ENCODE measurements at places on chromosomes 1 and 21.

DNA sequence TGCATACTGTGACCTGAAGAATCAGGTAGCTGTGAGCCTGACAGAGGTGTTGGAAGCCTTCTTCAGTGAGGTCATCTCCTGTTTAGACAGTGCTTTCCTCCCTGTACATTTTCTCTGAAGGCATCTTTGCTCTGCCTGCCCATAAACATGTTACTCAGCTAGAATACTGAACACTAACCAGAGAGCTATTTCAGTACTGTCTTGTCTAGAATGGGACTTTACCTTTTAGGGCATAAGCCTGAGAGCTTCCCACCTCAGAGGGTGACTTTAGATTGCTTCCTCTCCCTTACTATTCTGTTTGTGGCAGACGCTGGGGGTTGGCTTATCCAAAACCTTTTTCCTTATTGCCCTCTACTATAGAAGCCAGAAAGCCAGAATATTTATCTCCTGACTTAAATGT, 23.3 kb upstream of the ZNF326 start:
- DNase-seq = no peak

DNA sequence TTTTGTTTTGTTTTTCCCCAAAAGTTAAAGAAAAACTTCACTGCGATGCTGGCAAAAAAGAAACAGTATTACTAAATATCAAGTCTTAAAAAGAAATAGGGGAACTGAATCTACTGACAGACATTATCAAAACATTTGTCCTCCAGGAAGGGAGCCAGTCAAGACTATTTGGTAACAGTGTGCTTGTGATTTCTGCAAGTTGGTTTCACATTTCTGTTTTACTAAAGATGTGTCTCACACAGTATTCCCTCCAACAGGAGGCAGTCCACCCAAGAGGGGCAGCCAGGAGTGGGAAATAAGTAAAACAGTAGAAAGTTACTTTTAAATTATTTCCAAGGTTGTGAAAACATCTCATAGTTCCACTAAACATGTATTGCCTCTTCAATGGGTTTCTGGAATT, 74.4 kb upstream of the SDC3 start:
- no peak for DNase-seq

DNA sequence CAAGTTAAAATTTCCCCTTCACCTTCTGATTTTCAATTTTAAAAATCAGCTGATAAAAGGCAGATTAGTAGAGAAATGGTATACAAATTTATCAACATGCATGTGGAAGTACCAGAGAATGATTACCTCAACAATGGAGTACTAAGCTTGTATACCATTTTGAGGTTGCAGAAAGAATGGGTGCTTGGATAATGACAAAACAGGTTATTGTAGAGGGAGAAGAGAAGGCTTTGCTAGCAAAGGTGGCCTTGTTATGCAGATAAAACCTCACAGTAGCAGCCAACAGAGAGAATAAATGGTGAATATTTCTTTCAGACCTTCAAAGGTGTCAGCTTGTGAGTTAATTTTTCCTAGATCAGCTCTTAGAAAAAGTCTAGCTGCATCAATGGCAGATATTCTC, 1174.9 kb upstream of the ADGRL4 start:
- DNase-seq = no peak

DNA sequence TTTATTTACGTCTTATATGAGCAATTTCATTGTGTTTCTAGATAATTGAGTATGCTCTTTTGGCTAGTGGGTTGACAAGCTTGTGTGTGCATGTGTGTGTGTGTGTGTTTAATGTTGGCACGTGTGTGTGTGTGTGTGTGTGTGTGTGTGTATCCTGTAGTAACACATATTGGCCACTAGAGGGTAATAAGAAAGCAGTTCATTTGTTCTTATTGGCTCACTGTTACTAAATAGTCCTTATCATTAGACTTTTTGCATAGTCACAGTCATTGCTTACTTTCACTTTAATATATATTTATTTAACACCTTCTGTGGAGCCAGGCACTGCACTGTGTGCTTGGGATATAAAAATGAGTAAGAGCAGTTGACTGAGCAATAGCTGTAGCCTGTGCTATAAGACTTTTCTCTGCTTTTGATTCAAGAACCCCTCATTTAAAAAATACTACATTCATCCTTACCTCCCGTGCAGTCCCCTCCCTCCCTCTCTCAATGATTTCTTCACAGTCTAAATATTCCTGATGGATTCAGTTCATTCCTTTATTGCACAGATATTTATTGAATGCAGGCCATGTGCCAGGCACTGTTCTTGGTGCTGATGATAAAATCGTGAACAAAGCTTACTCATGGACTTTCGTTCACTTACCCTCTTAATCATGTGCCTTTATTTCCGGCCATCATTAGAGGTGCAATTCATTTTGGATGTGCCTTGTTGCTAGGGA, 96.7 kb downstream of the DYRK1A start:
- DNase-seq = no peak

DNA sequence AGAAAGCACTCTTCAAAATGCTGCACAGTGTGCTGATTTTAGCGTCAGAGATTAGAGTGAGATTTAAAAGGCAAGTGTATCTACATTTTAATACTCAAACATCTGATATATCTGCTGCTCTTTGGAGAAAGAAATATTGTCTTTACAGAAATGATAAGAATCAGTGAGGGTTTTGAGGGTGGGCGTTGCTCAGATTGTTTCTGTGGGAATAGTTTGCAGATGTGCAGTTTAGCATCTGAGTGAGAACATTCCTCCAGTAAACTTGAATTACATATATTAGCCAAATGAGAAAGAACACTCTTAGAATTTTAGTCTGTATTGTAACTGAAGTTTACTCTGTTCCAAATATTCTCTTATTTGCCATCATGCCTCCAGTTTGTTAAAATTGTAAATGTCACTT, 549.2 kb downstream of the NEGR1 start:
- DNase-seq = no peak

- DNase-seq = no peak
These were observed 842 bp upstream of the GCSAML start for GRCh38 chr1:247548092-247548491.

DNA sequence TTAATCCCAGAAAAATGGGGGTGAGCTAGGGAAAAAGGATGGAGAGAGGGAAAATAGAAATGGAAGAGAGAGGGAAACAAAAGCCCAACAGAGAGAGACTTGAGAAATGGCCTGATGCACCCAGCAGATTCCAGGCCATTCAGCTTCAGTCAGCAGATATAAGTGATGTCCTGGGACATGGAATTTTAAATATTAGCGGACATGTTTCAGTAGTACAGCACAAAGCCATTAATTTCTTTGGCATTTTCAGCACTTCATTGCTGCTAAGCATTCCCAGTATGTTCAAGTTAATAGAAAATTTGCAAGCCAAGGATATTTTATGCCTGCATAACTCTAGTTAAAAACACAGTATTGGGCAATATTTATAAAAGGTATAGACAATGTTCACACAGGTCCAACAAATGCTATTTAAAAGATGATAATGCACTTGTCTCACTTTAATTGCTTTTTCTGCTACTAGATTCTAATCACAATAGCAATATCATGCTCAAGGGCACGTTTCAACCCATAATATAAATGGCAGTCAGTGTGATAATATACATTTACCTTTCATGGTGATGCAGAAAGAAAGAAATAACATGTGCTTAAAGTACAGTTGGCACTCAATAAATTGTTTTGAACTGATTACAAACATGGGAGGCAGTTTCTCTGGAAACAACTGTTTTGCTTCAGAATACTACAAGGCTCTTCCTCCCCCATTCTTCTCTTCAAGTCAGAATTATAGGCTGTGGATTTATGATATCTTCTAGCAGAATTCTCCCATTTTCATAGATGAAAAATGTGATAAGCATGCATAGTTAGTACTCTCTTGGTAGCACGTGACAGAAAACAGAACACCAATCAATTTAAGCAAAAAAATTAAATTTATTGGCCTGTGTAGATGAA, 108.1 kb upstream of the MAGI3 start:
- no peak for DNase-seq

DNA sequence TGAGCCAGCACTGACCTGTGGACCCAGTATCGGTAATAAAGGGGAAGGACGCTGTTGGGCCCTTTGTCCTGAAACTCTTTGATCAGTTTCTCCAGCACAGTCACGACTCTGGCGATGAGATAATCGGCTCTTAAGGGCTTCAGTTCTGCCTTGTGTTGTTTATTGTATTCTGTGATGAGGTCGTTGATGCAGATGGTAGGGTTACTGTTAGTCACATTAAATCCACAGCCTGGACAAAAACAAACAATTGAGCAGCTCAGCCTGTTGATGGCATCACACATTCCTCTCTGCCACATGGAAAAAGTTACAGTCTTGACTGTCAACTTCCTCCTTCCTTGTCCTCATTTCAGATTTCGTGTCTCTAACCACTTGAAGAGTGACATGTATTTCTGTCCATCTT, 57.6 kb downstream of the SIM2 start:
- no peak for DNase-seq

DNA sequence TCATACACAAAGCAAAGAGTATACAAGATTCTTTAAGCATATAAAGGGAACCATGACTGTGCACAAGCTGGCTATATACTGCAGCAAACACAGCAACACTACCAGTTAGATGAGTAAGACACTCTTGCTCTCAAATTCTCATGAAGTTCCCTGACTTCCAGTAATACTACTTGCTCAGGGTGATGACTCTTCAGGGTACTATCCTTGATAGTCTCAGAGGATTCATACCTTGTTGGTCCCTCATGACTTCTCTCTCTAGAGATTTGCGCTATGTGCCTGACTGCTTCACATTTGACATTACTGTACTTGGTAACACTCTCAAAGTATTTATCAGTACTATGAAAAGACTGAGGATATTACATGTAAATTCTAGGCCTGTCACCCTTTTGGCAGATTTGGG, 159.8 kb upstream of the ZRANB2 start:
- DNase-seq = no peak

- no peak for DNase-seq
These were observed 34.9 kb downstream of the VANGL1 start for GRCh38 chr1:115676498-115677181.

GRCh38 chr1:154469844-154470560, 32.0 kb upstream of the TDRD10 start:
- no peak for DNase-seq

DNA sequence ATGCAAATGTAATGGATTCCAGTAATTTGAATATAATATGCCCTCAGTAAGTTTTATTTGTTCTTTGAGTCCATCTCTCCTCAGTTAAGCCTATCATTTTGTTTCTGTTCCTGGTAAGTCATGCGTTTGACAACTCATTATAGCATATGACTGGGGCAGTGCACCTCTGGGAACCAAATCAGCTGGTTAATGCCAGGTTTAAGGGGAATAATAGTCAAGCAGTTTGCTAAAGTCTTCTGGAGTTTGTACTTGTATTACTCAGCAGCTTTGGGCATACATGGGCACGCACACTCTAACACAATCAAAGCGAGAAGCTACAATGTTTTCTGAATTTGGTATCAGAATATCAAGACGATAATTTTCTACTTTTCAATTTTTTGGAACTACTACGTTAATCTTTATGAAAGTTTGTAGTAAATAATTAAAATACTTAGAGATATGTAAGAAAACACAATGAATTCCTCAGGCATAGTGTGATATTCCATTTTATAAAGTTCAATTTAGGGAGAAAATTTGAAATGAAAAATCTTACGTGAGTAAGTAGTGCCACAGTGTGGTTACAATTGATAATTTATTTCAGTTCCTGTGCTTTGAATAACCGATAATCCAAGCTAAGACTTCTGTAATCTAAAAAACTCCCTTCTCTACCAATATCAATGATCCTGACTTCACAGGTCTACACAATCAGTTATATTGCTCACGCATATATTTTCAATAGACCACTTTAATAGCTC, 43.8 kb upstream of the KCTD3 start:
- DNase-seq = no peak

DNA sequence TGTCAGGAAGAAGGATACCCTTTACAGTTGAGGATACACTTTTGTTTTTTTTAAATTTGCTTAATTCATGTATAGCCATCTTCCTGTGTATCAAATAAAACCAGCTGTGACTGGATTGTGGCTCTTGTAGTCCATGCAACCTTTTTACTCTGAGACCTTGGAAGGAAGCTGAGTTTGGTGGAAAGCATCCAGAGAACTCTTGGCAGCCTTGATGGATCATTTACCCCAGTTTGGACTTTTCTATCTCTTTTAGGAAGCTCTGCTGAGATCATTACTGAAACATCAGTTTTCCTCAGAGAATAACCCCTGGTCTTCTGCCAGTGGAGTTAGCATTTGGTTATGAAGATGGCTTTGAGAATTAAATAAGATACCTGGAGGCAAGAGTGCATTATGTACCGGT, 21.2 kb upstream of the APOBEC4 start:
- no peak for DNase-seq

GRCh38 chr1:234276151-234276788, 97.0 kb upstream of the COA6 start:
- DNase-seq = peak; percentile 25

GRCh38 chr1:151862604-151863003, 9.1 kb upstream of the THEM5 start:
- DNase-seq = no peak

- no peak for DNase-seq
These were observed 142.3 kb upstream of the COL6A1 start for GRCh38 chr21:45839274-45839673.

DNA sequence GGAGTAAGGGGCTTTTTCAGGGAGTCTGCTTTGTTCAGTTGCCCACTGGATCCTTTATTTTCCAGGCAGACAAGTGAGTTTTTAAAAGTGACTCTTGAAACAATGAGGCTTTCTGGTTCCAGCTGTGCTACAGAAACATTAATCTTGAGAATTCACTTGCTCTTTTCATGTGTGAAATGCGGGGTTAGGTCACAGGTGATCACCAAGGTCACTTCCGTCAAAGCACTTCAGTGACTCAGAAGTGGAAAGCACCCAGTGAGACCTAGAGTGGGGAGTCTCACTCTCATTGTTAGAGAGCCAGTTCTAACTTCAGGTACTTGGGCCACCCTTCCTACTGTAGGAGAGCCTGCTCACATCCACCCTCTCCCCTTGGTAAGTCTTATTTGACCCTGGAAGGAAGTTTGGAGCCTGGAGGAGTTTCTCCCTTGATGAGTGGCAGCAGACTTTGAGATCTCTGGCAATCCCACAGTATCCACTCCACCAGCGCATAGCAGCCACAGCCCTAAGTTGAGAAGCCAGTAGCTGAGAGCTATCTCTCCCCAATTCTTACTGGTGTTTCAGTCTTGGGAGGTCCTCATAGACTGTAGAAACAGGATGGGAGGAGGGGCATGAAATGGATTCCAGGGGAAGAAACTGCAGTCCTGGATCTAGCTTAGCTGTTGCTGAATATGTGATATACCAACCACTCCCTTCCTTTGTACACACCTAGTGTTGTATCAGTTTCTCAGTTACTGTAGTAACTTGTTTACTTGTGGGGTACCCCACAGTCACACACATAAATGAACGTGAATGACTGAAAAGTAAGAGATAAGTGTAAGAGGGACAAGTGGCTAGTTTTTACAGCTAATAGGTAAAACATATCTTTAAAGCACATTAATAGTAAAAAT, 3.1 kb downstream of the TACSTD2 start:
- DNase-seq = no peak

- DNase-seq = no peak
These were observed 6.0 kb downstream of the IFFO2 start for GRCh38 chr1:18950401-18951026.

All from BE2C (cell line).